ENCODE measurements at places on chromosomes 13 and 19.

DNA sequence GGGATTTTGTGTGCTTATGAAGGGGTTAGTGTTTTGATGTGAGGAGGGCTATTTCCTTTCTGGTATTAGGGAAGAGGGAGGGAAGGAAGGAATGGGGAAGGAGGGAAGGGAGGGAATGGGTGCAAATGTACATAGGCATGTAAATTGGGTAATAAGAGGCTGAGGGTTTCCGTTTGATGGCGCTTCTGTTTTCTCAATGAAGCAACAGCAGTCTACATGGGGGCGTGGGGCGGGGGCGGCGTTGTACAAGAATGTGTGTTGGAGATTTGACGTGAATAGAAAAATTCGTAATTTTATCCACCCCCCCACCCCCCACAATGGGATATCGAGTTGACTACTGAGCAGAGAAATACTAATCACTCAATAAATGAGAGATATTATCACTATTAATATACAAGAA, 52.5 kb downstream of the PDS5B start:
- DNase-seq = no peak

DNA sequence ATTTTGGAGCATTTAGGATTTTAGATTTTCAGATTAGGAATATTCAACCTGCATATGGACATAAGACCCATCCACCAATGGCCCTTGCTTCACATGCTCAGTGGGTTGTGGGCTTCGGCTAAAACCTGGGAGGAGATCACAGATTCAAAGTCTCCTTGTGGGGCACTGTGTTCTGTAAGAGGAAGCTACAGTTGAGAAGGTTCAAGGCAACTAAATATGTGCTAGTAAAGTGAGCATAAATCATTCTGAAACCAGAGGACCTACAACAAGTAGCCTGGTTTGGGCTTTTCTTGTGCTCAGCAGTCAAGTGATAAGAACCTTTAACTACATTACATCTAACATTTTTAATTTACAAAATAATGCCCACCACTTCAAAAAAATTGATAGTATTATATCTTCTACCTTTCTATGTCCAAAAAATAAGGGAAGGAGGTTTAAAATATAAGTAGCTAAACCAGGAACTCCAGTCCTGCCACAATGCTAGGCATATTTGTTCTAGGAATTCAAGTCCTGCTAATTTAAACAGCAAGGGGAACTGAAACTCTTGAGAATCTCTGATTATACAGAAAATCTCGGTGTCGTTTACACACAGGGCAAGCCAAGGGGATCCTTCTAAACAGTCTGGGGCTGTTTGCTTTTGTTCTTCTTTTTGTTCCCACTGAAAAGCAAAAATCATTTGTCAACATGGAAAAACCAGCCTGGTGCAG, 36.6 kb downstream of the FOXO1 start:
- no peak for DNase-seq

- DNase-seq = no peak
Observed at GRCh38 chr13:52067237-52067636, 42.7 kb downstream of the UTP14C start.

GRCh38 chr13:78326633-78327032, 276.7 kb downstream of the POU4F1 start:
- no peak for DNase-seq

- DNase-seq = no peak
Observed at GRCh38 chr13:75762076-75762937, 126.2 kb downstream of the LMO7 start.

GRCh38 chr13:95955255-95955654, 97.9 kb downstream of the UGGT2 start:
- no peak for DNase-seq

DNA sequence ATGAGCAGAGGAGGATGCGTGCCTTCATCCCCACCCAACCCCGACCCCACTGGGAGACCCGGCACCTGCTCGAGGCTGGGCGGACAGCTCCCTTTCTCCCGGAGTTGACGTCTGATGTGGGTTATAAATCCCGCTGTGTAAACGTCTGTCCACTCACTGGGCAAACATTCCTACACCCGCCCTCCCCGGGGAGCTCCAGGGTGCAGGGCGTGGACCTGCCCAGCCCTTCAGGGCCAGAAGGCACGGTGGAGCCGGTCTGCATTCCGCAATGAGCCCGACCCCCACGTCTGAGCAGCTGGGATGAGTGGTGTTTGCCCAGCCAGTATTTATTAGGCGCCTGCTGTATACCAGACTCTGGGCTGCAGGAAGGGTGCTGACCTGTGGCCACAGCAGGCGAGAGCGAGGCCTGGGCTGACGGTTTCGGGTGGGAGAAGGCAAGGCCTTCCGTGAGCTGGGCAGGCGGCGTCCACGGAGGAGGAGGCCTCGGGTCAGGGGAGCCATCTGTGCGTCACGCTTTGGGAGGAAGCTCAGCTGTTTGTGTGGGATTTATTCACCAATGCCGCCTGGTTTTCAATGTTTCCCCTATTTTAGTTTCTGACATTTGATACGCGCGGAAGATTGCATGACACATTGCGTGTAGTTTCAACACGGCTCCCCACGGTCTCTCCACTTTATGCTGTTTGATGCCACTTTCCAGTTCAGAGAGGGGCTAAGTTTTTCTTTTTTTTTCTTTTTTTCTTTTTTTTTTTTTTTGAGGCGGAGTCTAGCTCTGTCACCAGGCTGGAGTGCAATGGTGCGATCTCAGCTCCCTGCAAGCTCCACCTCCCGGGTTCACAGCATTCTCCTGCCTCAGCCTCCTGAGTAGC, 2.0 kb downstream of the MISP start:
- DNase-seq = no peak

DNA sequence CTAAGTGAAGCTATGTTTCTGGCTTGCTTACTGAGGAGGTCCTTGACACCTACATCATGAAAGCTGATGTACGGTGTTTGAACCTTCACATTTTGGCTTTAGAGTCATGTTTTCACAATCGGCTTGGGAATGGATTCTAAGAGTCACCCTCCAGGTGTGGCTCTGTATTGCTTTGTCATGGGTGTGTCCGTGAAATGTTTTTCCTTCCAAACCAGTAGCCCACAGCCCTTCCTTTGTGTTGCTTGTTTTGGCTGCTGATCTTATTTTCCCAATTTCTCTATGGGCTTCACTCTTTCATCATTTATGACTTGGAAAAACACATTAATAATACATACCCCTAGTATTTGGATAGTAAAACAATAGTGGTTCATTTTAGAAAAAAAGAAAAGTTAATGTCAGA, 240.6 kb downstream of the GGACT start:
- no peak for DNase-seq

DNA sequence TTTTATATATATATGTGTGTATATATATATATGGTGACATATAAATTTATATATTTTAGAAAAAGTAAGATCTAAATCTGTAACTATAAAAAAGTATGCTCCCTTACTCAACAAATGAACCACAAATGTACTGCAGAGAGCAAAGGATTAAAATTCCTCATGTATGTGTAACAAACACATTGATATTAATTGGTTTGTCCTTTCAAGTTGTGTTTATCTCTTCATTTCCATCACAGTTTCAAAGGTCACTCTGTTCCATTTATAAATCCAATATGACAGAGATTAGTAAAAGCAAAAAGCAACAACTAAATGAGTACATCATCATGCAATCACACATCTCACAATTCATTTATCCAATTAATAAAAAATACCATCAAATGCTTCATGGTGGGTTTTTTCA, 247.9 kb downstream of the DACH1 start:
- DNase-seq = no peak

DNA sequence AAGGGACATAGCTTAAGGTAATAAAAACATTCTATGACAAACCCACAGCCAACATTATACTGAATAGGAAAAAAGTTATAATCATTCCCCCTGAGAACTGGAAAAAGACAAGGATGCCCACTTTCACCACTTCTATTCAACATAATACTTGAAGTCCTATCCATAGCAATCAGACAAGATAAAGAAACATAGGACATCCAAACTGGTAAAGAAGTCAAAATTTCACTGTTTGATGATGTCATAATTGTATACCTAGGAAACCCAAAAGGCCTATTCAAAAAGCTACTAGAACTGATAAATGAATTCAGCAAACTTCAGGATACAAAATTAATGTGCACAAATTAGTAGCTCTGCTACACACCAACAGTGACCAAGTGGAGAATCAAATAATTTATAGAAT, 1590.0 kb upstream of the PCDH20 start:
- no peak for DNase-seq

DNA sequence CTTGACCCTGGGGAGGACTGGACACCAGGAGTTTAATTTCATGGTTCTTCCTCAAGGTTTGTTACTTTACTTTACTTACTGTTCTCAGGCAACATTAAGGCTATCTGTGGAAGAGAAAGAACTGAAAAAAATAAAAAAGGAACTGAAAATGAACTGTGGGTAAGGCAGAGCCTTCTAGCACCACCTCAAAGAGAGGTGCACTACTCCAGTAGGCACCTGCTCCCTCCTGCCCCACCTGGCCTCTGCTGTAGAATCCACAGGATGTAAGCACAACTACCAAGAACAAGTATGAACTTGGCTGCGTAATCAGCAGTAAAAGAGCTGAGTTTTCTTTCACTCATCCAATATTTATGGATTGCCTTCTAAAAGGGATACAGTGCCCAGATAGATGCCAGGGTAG, 12.2 kb downstream of the ZNF112 start:
- DNase-seq = no peak

DNA sequence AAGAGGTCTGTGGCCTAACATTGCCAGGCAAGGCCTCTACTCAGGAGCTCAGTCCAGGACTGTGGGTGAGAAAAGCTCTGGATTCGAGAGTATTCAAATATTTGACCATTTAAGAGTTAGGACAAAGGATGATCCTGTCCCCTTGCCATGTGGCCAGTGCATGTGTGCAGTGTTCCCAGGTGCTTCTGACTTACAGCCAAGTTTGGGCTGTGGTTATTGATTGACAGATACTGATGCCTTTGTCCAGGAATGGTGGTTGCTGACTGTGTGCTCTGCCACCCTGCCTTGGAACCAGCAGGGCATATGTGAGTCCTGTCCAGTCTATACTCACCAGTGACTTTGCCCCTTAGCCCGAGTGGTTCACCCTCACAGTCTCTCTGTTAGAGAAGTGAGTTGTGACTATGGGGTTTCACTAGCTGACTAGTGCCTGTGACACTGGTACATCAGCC, 51.9 kb downstream of the GARRE1 start:
- no peak for DNase-seq

DNA sequence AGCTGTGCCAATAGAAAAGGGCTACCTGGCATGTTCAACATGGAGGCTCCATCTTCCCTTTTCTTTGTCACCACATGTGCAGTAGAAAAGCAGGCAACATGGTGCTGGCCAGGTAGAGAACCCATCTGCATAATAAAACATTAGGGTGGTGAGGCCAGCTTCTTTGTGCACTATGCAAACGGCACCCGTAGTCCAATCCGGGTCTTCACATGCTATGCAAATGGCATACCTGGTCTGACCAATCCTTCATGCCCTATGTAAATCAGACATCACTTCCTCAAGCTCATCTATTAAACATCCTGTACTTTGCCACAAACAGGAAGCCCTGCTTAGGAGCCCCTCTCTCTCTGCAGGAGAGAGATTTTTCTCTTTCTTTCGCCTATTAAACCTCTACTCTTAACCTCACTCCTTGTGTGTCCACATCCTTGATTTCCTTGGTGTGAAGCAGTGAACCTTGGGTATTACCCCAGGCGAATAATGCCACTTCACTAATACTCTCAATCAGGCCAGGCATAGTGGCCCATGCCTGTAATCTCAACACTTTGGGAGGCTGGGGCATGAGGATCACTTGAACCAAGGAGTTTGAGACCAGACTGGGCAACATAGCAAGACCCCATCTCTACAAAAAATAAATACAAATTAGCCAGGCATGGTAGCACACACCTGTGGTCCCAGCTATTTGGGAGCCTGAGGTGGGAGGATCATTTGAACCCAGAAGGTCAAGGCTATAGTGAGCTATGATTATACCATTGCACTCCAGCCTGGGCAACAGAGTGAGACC, 111.3 kb upstream of the MRI1 start:
- no peak for DNase-seq

DNA sequence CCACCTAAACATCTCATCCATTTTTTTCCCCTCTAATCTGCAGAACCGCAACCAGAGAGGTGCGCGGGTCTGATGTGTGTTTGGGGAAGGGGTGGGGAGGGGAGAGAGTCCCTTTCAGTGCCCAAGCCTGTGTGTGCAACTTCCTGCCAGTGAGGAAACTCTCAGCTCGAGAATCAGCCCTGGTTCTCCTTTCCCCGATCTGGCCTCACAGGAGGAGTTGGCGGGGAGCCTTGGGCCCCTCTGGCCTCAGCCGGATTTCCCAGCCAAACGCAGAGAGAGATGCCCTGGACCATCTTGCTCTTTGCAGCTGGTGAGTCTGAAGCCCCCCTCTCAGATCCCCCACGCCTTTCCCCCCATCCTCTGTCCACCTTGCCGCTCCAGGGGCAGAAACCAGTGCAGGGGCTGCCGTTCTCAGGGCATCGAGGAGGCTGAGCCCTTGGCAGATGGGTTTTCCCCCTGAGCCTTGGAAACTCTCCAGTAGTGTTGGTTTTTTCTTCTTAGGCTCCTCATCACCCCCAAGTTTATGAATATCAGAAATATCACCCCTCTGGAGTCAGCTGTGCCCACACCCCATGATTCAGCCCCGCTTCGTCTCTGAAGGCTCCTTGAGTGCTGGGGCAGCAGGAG, at the start of gene C19orf38:
Gene C19orf38 (plus strand): TSS at position 186 of the 627 bp plus-strand sequence. CDS start 94 bp downstream, at position 280.
- DNase-seq = no peak

GRCh38 chr19:50549059-50549926, 18.9 kb downstream of the LRRC4B start:
- DNase-seq = no peak

DNA sequence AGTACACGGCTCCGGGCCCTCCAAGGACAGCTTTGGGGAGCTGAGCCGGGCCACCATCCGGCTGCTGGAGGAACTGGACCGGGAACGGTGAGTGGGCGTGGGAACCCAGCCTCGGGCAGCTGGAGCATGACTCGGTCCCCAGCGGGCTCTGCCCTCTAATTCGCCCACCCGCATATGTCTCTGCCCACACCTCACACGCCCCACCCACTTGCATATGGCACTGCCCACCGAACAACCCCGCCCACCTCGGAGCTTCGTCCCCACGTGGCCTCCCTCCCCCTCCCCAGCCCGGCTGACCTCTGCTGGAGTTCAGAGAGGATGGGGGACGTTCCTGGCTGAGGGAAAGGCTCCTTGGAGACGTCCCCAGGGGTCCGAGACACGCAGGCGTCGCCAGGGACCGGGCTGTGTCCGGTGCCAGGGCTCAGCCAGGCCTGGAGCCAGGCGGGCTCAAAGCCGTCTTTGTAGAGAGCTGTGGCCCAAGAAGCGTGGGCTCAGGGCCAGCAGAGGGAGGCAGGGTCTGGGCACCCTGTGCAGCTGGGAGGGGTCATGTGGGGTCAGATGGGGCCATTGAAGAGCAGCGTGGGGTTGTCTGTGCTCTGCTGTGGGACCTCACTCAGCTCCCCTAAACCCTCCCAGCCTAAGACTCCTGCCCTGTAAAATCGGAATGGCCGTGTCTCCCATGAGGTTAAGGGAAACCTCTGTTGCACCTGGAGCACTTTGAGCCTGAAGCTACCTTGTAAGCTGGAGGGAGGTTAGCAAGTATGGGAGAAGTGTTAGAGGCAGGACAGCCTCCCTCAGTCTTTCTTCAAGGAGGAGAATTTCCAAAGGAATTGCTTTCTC, 3.8 kb downstream of the APC2 start:
- DNase-seq = no peak

- DNase-seq = peak; percentile 99
Observed at GRCh38 chr19:35757749-35758608, at the start of gene PROSER3. Gene PROSER3, plus strand, starts transcription at chr19:35758176. Its CDS starts 40 bp downstream, at chr19:35758216.
